ENCODE measurements at places on chromosomes 4 and X.

- DNase-seq = no peak
Measured at GRCh38 chr4:151199319-151200190, 77.4 kb upstream of the PRSS48 start.

DNA sequence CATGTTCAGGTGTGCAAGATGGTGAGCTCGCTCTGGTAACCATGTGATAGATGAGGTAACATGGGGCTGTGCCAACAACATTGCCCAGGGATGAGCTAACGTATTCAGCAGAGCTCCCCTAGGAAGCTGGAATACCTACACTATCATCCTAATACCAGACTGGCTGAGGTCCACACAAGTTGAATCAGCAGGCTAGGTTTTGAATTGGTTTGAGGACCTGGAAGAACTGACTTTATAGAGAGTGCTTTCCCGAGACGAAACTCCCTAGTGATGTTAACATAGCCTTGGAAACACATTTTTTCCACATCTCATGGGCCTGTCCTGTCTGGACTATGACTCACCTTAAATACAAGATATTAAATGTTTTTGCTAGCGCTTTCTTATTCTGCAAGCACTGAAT lies 56.7 kb downstream of the IGFBP7 start:
- no peak for DNase-seq

DNA sequence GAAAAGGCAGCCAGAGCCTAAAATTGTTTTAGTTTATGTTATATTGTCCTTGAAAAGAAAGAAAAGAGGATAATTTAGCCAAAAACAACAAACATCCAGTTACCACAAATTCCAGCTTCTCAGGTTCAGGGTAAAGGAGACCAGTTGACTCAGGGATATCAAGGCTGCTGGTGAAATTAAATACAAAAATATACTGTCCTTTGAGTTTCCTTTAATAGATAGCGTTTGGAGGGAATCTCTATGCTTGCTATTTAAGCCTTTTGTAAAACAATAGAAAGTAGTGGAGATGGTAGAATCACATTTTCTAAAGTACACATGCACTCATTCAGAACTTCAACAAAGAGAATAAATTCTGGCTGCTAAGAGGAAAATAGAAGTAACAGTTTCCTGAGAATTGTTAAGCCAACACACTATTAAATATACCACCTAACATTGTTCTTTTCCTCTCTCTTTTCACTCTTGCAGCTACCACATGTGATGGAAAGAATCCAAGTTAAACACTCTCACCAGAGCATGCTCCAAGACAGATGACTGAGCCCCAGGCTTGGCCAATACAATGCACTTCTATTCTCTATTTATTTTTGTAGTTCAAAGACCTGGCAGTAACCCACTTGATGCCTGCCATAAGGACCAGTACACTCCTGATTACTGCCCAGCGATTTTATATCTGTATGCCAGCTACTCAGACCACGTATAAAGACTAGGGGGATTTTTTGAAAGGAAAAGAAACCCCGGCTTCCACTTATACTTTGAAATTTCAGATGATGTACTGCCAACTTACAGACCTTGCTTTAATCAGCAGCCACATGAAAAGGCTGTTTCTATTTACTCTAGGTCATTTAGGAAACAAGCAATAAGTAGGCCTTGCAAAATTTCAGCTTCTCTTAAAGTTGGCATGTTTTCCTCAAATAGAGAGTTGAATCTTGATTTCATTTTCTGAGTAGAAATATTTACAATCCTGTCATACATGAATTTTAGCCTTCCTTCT lies 756.9 kb downstream of the FAT4 start:
- DNase-seq = no peak

DNA sequence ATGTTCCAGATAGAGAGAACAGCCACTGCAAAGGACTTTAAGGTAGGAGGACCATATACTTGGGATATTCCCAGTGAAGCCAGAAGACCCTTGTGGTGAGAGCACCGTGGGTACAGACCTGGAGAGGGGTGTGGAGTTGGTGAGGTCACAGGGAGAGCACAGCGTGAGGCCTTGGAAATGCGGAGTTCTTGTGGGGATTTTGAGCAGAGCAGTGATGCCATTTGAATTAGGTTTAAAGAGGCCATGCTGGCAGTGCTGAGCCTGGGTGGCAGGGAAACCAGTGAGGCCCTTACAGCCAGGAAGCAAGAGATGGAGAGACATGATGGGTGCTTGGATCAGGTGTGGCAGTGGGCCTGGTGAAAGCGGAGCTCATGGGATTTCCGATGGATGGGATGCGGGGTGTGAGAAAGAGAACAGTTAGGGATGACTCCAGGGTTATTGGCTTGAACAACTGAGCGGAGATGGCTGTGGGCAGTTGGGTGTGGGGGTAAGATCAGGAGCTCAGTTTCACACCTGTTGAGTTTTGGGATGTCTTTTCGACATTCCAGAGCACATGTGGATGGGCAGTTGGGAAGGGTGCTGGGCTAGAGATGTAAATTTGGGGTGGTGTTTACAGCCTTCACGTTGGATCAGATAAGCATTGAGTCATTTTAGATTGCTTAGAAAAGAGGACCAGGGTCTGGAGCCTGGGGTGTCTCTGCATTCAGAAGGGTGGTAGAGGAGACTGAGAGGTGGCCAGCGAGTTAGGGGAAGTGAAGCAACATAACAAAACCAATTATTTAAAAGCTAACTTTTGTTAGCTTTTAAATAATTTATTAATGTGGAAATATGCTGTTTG lies 68.9 kb downstream of the TMEM131L start:
- no peak for DNase-seq

DNA sequence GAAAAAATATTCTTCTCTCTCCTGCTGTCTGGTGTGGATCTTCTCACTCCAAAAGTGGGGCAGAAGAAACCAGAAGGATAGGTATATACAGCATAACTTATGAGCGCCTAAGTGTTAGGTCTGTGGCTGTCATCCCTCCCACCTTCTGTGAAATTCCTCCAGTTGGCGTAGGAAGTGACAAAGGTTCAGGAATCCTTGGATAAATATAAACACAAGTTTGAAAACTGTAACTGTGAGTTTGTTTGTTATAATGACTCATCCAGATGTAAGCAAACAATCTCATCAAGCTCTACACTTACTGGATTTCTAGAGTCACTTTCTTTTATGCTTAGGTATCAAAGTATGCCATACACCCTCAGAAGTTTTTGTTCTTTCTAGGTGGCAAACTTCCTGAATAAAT lies 405.2 kb downstream of the FAT4 start:
- no peak for DNase-seq

GRCh38 chr4:188023682-188024081 lies 28.1 kb downstream of the ZFP42 start:
- DNase-seq = no peak

- no peak for DNase-seq
Measured at GRCh38 chr4:25128671-25129070, 31.6 kb downstream of the SEPSECS start.

DNA sequence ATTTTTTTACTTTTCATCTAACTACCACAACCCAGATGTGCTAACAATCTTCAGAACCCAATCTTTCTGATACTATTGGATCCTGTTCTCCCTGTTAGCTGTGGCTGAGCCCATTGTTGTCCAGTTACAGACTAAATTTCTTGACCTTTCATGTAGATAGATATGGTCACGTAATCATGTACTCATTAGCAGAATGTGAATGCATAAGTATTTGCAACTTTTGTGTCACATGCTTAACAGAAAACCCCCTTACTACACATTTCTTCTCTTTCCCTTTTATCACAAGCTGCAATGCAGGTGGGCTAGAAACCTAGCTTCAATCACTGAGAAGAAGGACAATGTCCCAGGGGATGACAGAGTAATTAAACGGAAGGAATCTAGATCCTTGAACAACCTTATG lies 13.1 kb upstream of the FAM13A start:
- DNase-seq = no peak

- DNase-seq = no peak
Measured at GRCh38 chrX:77918568-77918967, 8.1 kb downstream of the ATP7A start.

- no peak for DNase-seq
Measured at GRCh38 chrX:54785901-54786300, 12.2 kb downstream of the ITIH6 start.

GRCh38 chr4:41927796-41928499 lies 7.3 kb upstream of the TMEM33 start:
- DNase-seq = no peak

DNA sequence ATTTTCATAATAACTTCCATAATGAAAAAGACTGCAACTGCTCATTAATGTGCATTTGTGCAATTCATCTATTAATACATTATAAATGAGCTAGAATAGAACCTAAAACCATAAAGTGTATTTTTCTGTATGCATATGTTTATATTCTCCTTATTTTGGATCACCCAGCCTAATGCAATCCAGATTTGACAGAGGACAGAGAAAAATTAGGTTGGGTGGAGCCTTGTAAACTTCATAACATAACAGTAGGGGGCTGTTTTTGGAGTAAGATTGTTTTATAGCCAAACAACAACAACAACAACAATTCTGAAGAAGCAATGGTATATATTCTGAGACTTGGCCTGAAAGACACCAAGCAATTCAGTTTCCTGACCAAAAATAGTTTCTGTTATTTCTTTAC lies 615.3 kb upstream of the SLIT2 start:
- no peak for DNase-seq

DNA sequence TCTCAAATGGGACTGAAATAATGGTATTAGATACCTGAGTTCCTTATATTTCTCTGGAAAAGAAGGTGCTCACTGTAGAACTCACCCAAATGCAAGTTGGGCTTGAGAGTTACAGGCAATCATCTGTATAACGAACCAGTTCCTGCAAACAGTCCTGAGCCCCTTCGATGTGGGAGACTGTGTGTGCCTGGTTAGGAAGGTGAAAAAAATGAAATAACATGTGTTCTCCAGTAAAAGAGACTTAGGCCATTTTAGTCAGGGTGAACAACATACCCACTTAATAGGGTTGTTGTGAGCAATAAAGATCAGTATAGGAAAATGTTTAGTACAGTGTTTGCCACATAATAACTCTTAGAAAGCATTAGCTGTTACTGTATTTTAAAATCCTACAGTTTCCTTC lies 23.4 kb downstream of the STIM2 start:
- DNase-seq = no peak

- no peak for DNase-seq
Measured at GRCh38 chr4:112759313-112759712, 122.4 kb downstream of the LARP7 start.

DNA sequence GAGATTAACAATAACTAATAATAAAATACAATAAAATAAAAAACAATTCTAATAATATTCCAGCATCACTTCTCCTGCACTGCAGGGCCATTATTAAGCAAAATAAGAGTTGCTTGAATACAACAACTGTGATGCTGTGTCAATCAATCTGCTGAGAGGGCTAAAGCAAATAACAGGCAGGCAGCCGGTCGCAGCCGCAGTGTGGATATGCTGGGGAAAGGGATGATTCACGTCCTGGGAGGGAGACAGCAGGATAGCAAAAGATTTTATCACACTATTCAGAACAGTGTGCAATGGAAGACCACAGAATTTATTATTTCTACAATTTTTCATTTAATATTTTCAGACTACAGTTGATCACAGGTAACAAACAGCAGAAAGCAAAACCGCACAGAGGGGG lies 76.5 kb upstream of the SMARCAD1 start:
- no peak for DNase-seq

- DNase-seq = no peak
Measured at GRCh38 chr4:74092957-74093356, 6.0 kb downstream of the CXCL2 start.

DNA sequence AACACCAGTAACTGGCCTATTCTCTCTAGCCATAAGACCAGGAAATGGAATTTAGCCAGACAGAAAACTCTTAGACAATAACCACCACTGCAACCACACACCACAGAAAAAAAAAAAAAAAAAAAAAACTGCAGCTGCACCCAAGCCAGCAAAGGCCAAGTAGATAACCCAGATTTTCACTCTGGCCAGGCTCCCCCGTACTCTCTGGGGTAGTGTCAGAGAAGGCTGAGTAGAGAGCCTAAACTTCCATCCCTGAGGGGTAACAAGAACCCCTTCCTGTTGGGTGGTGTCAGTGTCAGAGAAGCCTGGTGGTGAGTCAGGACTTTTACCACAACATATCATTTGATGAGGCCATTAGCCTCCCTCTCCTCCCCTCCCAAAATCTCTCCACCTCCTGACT lies 5.6 kb upstream of the DLG3 start:
- no peak for DNase-seq
